Renal cortical epithelial cell (primary cell): ENCODE measurements at places on chromosomes 4 and X. TPM values are rescaled to one million over a fixed set of nuclear protein-coding genes. Genes with fewer than 3 reads are reported as not detected.

DNA sequence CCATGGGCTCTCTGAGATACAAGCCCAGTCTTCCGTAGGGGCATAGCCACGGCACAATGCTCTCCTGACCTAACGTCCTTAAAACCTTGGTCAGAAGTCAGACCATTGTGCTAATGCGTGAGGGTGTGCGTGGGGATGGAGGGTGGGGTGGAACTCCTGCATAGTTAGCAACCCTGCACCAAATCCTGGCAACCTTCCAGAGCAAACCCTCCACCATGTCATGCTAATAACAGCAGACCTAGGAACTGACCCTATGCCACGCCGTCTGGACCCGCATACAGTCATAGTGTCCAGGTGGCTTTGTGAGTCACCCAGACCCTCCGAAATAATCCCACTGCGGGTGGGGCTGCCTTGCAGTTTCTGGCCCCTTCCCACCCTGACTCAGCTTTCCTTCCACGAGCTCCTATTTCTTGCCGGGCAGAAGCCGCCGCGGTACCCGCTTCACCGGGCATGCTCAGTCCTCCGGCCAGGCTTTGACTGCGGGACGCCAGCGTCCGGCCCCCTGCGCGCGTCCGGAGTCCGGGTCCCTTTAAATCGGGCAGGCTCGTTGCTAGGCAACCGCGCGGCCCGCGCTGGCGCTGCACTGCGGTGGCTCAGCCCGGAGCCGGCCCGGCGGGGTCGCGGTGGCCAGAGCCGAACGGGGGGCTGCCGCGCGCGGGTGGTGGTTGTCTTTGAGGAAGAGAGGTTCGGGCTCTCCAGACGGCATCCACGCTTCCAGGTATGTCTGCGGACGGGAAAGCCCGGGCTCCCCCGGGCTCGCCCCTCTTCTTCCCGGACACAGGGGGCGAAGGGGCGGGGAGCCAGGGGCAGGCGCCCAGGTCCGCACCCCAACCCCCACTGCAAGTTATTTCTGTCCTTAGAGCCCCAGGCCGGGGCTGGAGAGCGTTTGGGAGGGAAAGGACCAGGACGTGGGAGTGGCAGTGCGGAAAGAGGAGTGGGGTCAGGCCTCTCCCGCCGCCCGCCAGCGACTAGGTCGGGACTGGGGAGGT lies at the start of gene CCDC160:
Gene CCDC160, plus strand, starts transcription at position 557 of the 989 bp plus-strand sequence. CDS start 7,619 bp downstream, outside the sequence.
- DNase-seq, result no peak

DNA sequence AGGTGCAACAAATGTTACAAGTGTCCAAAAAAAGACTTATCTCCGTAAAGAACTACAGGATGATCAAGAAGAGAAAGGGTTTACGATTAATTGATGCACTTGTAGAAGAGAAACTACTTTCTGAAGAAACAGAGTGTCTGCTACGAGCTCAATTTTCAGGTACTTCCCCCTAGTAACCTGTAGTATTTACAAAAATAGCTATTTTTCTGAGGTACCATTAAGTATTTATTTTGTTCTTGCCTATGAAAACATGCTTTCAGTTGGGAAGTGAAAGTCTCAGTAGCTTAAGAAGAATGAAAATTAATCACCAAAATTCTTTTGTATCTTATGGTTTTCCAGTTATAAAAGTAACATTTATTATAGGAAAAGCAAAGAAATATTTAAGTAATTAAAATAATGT lies 5.9 kb downstream of the THAP9 start:
- DNase-seq, result no peak

DNA sequence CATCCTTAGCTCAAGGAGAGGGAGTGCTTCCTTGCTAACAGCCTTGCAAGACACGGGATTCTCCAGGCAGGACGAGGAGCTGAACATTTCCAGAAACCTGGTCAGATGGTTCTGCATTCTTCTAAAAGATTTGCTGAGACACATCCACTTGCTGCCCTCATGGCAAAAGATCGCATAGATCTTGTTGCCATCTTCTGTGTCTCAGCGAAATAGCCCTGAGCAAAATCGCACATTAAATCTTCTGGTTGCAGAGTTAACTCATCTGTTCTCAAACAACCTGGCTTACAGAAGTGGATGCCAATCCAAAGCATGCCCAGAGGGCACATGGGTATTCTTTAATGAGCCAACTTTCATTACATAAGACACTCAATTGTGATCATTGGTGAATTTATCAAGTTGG lies 167.5 kb downstream of the PRKX start:
- DNase-seq, result no peak

Gene CCKAR
- 0.05 TPM in 1 of 2 replicates, not detected in the other for total RNA-seq

Gene SMIM10
- 0.99 TPM in 1 of 2 replicates, not detected in the other for total RNA-seq

Gene GPAT3
- 6.7 and 18.9 TPM in 2 replicates for total RNA-seq
